Fibroblast of villous mesenchyme (primary cell): ENCODE measurements at places on chromosomes 16 and 17.

DNA sequence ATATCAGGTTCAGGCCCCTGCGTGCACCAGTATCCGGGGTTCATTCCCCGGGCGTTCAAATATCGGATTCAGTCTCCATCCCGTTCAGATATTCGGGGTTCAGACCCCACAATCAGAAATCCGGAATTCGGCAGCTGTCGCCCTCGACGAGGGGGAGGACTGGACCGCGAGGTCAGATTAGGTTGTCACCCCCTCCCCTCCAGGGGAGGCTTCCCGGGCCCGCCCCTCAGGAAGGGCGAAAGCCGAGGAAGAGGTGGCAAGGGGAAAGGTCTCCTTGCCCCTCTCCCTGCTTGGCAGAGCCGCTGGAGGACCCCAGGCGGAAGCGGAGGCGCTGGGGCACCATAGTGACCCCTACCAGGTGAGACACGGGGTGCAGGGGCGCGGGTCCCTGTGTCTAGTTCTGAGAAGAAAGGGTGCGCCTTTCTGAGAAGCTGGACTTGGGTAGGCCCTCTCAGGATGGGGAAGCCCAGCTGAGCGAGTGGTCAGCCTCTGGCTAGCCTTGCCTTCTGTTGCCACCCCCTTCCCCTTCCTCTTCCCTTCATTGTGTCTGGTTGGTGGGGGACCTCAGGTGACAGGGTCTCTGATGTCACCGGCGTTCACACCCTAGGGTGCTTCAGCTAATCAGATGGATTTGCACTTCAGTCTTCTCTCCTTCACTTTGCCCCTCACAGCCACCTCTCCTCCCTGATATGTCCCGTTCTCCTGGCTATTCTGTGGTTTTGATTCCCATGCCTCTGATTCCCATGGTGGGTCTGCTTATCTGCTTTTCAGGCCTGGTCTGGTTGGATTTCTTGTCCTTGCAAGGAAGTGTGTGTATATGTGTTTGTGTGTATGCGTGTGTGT, 844 bp downstream of the TAOK2 start:
- peak; percentile 8 for DNase-seq

- DNase-seq = no peak
Measured at GRCh38 chr17:12953156-12953555, 64.7 kb downstream of the ELAC2 start.

DNA sequence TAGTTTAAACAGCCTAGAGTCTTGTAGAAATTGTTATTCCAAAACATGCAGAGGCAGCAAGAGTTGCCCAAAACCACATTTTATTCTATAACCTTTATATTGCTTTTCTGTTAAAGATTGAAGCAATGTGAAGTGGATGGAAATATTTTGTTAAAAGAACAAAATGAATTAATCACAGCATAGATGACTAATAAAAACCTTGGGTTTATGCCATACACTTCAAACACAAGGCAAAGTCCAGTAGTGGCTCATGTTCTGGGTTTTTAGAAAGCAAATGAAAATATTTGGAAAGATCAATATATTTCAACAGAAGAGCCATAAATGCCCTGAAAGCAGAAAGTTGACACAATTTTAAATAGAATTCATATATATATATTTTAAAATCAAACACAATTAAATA, 36.7 kb upstream of the ULK2 start:
- DNase-seq = peak; percentile 23

DNA sequence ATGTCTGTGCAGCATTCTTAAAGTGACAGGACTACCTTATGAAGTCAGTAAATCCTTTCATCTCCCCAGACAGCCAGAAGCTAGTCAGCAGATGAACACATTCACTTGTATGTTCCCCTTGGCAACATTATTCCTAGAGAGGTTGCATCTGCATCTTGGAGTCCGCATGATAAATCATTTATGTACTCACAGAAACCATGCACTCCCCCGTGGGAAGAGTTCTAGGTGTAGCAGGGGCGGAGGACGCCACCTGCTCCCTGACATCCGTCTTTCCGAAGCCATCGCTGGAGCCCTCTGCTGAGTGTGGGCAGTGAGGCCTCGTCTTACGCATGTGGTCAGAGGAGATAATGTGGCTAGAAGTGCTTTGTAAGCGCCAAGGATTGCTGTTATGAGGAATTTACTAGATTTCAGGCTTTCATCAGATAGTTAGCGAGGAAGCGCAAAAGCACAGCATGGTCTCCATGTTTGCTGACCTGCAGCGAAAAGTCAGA, 144.5 kb downstream of the RPTOR start:
- no peak for DNase-seq

- DNase-seq = no peak
Measured at GRCh38 chr17:14580499-14580898, 279.6 kb downstream of the HS3ST3B1 start.

GRCh38 chr17:38558728-38559050, 47.1 kb downstream of the SRCIN1 start:
- no peak for DNase-seq

DNA sequence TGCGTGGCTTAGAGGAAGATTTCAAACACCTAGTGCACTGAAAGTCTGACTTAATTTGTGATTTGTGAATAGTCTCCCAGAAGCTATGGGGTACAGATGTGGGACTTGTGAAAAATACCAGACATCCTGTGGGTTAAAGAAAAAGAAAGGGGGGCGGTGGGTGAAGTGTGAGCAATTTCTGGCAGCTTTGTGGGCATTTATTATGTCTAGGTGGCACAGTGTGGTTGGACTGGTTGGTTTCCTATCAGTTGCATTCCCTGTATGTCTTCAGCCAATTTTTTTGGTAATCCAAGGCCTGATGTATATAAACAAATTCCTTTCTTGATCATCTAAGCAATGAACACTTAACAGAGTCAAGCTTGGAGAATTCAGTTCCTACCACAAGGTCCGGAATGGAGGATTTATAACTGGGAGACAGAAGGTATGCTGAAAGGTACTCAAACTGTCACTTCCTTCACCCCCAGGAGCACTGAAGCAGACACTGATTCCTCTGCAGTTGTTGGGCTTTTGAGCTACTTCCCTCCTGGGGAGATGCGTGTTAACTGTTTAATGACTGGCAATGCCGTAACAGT, 211.6 kb downstream of the WWOX start:
- DNase-seq = peak; percentile 98

- no peak for DNase-seq
Measured at GRCh38 chr17:37429039-37429438, 22.4 kb downstream of the TADA2A start.

GRCh38 chr17:7023576-7024401, 939 bp downstream of the BCL6B start:
- DNase-seq = peak; percentile 84

GRCh38 chr17:77242118-77242851, 101.5 kb downstream of the SEC14L1 start:
- no peak for DNase-seq

DNA sequence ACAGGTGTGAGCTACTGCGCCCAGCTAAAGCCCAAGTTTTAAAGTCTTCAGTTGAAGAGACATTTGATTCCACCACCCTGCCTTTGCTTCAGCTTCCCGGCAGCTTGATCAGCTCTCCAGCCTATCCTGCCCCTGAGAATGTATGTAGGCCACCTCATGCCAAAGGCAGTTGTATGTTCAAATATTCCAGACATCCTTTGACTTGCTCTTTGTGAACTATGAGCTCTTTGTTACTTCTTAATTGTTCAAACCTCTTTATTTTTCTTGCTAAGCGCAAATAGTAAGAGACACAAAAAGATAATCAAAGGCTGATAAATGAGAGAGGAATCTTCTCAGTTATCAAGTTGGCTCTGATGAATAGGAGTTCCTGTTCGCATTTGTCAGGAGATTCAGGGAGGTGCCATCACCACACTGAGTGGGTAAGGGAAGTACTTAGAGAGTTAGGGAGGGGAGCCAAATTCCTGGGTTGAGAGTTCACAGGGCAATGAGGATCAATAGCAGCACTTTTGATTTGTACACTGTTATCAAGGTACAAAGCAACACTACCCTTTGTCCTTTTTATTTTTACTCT, 32.0 kb upstream of the SUPT4H1 start:
- no peak for DNase-seq

GRCh38 chr17:62067165-62068145, 2.4 kb upstream of the MED13 start:
- DNase-seq = no peak

DNA sequence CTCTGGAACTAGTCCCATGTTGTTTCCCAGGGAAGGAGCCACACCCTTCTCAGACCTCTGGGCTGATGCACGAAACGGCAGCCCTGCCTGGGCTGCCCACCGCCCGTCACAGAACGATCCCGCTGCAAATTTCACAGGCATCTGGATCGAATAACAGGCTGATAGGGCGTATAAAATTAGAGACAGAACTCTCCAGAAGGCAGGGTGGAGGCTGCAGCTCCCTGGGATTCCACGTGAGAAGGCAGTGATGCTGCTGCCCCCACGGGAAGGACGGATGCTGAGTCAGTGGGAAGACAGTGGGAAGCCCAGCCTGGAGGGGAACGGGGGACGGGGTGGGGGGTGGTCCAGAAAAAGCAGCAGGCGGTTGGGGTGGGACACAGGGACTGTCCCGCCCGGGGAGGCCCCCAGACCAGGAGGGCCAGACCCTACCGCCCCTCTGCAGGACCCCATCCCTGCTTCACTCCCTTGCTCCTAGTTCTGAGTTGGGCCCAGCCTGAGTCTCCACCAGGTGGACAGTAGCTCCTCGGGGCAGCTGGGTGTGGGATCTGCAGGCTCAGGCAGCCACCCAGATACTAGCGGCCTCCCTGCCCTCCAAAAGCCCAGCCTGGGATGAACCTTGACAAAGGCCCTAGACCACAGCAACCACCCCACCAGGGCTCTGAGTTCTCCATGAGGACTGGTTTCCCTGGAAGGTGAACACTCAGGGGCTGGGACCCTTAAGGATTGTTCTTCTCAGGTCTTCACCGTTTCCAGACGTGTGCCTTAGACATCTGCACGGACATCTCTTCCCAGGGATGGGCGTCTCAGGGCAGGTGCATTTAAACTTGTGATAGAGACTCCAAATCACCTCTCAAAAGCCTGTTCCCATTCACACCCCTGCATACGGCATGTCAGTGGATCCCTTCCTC, 117.8 kb downstream of the METRNL start:
- no peak for DNase-seq

- peak; percentile 27 for DNase-seq
Measured at GRCh38 chr16:67873435-67874370, 851 bp downstream of the EDC4 start.

- no peak for DNase-seq
Measured at GRCh38 chr16:58051821-58052603, 26.5 kb downstream of the MMP15 start.

DNA sequence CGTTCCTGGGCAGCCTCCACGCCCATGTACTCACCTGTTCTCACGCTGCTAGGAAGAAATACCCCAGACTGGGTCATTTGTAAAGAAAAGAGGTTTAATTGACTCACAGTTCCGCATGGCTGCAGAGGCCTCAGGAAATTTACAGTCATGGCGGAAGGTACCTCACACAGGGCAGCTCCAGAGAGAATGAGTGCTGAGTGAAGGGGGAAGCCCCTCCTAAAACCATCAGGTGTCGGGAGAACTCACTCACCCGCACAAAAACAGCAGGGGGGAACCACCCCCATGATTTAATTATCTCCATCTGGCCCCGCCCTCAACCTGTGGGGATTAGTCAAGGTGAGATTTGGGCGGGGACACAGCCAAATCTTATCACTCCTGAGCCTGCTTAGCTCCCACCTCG, 18.2 kb downstream of the RAB40C start:
- no peak for DNase-seq

GRCh38 chr17:64130559-64131001, 636 bp upstream of the ERN1 start:
- DNase-seq = peak; percentile 70

DNA sequence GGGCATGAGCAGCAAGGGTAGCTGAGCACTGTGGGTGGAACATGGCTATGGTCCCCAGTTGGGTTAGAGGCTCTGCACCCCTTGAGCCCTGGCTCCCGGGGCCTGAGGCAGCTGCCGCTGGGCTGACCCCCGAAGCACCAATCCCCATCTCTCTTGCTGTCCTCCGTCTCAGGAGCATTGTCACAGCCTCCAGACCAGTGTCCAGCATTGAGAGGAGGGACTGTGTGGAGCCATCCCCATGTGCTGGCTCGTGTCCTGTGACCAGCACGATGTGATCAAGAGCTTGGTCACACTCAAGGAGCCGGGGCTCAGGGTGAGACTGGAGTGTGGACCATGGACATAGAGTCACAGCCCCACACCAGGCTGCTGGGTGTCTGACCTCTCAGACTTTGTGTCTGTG, 2.9 kb downstream of the SMTNL2 start:
- no peak for DNase-seq

GRCh38 chr16:22250522-22250921, 44.4 kb downstream of the EEF2K start:
- no peak for DNase-seq

GRCh38 chr16:58461640-58462039, 38.3 kb upstream of the NDRG4 start:
- no peak for DNase-seq
